ENCODE measurements at places on chromosomes 5 and 9.

DNA sequence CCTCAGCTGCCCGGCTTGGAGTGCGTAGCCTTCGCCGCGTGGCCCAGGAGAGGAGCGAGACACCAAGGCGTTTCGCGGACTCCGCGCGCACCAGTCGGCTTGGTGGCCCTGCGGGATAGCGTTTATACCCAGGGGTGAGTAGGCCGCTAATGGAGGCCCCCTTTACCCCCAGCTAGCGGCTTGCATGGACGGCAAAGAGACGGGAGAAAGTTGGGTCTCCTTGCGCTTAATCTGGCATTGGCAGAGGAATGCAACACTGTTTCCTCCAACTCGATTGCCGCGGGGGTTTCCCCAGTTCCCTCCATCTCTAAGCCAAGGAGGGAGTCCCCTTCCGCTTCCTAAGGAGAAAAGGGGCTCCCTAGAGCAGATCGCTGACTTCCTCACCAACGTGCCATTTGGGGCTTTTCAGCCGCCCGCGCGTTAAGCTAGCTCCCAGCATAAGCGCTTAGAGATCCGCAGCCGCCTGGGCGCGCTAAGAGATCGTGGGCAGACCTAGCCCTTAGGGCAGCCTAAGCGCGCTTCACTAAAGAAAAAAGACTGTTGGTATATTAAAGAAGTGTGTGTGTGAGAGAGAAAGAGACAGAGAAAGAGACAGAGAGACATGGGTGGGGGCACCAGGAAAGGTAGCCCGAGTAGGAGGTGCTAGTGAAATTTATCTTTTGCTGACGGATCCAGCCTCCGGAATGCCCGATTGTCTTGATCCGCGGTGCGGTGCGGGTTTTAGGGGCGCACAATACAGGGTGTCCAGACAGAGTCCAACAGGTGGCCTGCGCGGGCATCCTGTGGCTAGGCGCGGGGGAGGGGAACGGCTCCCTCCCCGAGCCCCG, 597.9 kb upstream of the SGCD start:
- no peak for DNase-seq

- DNase-seq: no peak
Observed at GRCh38 chr5:123496892-123497291, 15.1 kb upstream of the CSNK1G3 start.

DNA sequence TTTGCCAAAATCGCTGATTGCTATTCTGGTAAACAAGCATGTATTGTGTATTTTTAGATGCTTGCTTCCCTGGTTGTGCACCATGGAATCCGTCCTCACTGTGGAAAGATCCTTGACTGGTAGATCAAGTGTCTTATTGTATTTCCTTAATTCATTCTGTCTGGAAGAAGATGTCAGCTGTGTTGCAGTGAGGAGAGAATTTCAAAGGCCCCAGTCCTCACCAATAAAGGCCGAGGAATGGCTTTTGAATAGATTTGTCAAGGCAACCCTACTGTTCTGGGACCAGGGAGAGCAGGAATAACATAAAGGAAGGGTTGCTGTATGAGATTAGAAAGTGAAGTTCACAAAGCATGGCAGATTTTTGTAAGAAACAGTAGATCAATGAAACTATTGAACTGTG, 36.2 kb upstream of the POU5F2 start:
- DNase-seq: no peak

- DNase-seq: no peak
Observed at GRCh38 chr9:133876836-133877235, 115.3 kb downstream of the VAV2 start.

DNA sequence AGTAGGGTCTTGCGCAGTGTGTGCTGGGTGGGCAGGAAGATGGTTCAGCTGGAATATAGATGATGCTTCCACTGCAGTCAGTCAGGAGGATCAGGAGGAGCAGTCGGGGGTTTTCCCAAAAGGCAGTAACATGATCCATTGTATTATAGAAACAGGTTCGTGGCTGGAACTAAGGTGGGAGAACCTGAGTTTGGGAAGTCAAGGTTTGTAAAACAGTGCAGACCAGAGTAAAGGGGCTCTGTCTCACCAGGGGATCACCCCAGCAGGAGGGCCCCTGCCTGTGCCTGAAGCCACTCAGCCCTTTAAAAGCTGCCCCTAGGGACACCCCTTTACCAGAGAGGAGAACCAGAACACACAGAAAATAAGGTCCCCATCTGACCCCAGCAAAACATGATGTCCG, 213.4 kb downstream of the AUH start:
- DNase-seq: no peak

GRCh38 chr5:171409164-171410136, 10.0 kb upstream of the FGF18 start:
- no peak for DNase-seq

DNA sequence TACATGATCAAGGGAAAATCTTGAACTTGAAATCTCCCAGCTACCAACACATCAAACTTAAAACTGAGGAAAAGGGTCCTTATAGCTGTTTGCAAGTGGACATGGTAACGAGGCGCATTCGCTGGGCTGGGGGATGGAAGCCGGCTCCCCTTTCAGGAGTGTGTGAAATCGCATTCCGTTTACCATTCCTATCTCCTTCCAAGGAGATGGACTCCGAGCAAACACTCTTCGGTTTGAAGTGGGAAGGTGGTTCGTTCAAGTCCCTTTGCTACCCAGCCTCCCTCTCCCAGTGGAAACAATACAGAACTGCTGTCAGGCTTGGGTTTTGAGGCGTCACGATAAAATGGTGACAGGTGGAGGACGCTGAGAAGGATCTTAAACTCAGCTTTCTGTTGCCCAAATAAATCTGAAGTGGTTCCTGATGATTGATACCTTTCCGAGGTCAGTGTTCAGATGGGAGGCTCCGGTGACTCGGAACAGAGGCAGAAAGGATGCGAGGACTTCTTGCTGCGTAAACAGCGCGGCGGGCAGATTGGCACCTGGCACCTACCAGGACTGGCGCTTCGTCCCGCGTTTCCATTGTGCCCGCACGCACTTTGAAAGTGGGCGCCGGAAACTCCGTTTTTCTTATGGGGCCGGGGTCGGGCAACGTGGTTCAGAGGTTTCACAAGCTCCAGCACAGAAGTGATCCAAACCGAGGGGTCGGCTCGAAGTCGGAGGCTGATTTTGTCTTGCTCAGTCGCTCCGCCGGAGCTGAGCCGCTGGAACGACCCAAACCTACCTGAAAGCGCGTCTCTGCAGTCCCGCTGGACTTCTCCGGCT, 7.0 kb downstream of the MSX2 start:
- DNase-seq: no peak

GRCh38 chr5:43256261-43256966, 56.8 kb downstream of the HMGCS1 start:
- DNase-seq: no peak

DNA sequence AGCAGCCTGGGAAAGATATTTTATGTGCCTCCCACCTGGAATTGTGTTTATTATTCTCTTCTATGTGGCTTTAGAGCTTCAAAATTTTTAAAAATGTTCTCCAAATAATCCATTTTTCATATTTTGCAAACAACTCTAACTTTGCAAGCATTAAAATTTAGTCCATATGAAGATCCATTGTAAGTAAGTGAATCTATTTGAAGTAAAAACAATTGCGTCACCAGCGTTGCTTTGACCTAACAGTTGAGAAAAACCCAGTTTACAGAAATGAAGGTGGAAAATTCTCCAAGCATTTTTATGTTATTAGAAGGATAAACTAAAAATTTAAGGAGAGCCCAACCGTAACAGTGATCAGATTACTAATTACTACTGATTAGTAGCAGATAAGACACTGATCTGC, 38.9 kb upstream of the TLX3 start:
- DNase-seq: no peak

DNA sequence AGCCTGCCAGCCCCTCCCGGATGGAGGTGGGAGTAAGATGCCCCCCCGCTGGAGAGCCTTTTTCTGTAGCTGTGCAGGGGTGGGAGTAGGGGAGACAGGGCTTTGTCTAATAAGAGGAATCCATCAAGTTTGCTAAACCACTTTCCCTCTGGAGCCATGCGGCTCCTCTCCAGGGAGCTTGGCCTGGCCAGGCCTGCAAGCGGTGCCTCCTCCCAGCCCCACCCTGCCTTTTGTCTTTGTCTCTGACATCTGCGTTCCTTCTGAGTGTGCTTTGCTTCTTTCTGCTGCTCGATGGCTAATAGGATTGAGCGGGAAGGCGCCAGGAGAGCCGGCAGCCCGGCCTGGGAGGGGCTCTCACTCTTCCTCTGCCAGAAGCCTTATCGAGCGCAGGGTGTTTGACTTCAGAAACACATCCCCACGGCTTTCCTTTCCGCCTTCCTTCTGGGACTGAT, 26.7 kb upstream of the FCN1 start:
- no peak for DNase-seq

DNA sequence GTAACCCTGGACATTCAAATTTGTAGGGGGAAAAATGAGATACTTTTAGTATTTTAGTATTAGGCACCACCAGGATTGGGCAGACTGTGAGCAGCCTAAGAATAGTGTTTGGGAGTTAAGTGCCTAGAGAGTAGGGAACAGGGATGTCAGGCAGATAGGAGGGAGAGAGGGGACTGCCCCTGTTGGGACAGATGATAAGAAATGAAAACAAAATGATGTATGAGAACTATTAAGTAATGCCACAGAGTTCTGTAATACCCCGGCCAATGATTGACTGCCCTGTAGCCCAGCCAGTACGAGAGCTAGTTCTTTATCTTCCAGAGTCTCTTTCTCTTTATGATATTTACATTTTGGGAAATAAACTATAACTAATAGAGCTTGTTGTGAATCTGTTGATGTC, 24.4 kb downstream of the ARHGAP26 start:
- no peak for DNase-seq

DNA sequence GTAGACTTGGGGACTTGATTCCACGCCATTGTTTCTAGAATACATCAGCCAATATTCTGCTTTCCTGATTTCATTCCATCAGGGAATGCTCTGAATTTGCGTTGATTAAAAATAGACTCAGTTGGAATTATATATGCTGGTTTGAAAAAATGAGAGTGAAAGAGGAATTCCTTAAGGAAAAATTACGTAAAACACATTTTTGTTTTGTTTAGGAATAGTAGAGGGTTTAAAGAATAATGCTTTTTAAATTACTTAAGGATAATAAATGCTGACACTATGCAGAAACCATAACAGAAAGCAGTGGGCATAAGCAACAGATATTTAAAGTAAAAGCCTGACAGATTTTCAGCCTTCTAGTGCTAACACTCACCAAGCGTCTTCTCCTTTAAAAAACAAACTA, 235.0 kb downstream of the ADAMTS6 start:
- no peak for DNase-seq

DNA sequence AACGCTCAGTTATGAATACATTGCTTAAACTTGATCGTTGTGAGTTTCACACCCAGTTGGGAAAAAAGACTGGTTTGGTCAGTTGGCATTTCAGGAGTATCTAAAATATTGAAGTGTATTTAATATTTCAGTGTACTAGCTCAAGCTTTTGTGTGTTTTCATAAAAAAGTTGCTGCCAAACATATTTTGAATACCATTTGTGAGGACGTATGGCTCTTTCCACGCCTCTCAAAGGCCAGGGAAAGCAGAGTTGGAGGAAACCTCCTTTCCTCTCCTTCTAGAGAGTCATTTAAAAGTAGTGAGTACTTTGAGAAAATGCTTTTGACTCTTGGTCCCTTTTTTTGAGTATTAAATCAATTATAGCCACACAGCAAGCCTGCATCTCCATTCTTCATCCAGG, 43.2 kb upstream of the ANKRD33B start:
- DNase-seq: no peak

GRCh38 chr5:151532416-151532815, 58.7 kb downstream of the FAT2 start:
- DNase-seq: no peak

- no peak for DNase-seq
Observed at GRCh38 chr9:78865737-78866136, 568.8 kb downstream of the PSAT1 start.

GRCh38 chr5:176542596-176543427, 5.6 kb upstream of the RNF44 start:
- no peak for DNase-seq

- no peak for DNase-seq
Observed at GRCh38 chr5:82165740-82166530, 112.2 kb downstream of the RPS23 start.

GRCh38 chr9:115551396-115551795, 433.4 kb upstream of the TNC start:
- DNase-seq: no peak

DNA sequence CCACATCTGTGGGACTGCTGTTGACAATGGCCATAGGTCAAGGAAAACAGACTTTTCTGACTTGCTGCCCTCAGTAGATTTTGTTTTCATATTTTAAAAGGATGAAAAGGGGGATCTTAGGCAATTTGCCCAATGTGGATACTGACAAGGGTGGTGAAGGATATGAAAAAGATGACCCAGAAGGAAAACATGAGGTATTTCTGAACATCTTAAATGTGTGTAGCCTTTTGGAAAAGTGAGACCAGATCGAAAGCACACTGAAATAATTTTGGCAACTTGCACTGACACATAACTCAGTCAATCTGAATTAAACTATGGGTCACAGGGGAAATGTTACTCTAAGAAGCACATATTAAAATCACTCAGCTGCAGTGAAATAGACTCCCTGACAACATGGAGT, 1793.0 kb upstream of the ACO1 start:
- no peak for DNase-seq

GRCh38 chr5:153752890-153753289, 262.4 kb downstream of the GRIA1 start:
- DNase-seq: no peak

GRCh38 chr5:135141303-135142268, 107.6 kb upstream of the PITX1 start:
- DNase-seq: no peak

GRCh38 chr5:36696059-36696673, 89.8 kb downstream of the SLC1A3 start:
- no peak for DNase-seq

GRCh38 chr5:94694671-94695070, 76.2 kb downstream of the SLF1 start:
- no peak for DNase-seq

DNA sequence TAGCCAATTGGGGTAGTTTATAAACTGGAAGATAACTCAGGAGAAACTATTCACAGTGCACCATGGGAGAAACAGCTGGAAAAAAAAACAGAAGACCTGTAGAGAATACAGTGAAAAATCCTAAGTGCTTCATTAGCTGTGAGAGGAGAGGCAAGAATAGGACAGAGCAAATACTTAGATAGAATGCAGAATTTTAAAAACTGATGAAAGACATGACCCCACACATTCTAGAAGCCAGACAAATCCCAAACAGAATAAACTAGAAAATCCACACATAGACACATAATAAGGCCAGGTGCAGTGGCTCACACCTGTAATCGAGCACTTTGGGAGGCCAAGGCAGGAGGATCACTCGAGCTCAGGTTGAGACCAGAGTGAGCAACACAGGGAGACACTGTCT, 7.5 kb upstream of the FAM151B start:
- no peak for DNase-seq

- DNase-seq: no peak
Observed at GRCh38 chr5:181283347-181283746, 22.4 kb upstream of the TRIM52 start.

- no peak for DNase-seq
Observed at GRCh38 chr9:131273146-131273855, 3.0 kb downstream of the FAM78A start.

DNA sequence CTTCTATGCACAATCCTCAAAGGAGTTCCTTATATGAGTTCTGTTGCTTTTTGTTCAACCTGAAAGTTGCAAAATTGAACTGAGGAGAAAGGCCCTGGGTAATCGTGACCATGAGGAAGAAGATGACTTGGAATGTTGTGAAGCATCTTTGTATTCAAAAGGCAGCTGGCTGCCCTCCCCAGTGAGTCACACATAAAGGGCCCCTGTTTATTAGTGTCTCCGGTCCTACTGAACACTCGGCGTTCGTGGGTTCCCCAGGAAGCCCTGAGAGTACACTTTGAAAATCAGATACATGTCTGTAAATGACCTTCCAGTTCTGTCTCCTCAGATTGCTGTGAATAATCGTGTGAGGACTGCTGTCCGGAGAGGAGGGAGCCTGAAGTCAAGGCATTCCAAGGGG, 73.6 kb downstream of the C9orf153 start:
- no peak for DNase-seq

Data from stimulated activated CD8-positive, alpha-beta memory T cell treated with anti-CD3 and anti-CD28 coated beads, Interleukin-15, amount 100 ng/mL, for 48 hours (primary cell).